ENCODE measurements at places on chromosomes 1 and 21.

- DNase-seq: no peak
These were observed 13.5 kb downstream of the ESPN start for GRCh38 chr1:6438047-6438525.

- DNase-seq: no peak
These were observed 2.0 kb downstream of the FCER1G start for GRCh38 chr1:161216945-161217712.

GRCh38 chr1:223815865-223816264 is 29.9 kb downstream of the TP53BP2 start:
- DNase-seq: no peak

GRCh38 chr1:54869173-54869851 is 17.7 kb downstream of the DHCR24 start:
- DNase-seq: no peak

DNA sequence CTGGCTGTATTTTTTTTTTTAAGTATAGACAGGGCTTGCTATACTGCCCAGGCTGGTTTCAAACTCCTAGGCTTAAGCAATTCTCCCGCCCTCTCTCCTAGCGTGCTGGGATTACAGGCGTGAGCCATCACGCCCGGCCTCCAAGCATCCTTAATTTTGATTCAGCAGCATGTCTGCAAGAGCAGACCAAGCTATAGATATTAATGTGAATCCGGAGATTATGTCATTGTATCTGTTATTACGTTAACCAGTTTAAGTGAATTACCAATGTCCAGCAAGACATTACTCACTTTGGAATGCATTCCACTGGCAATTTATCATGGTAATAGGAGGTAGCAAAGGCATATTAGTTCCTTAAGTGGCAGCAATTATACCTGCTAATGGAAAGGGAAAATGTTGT is 179.7 kb downstream of the CHRM3 start:
- DNase-seq: no peak

GRCh38 chr1:81954534-81955020 is 153.8 kb downstream of the ADGRL2 start:
- DNase-seq: no peak

- no peak for DNase-seq
These were observed 330.3 kb upstream of the SNX7 start for GRCh38 chr1:98331243-98331642.

- DNase-seq: no peak
These were observed 107.6 kb downstream of the DAB1 start for GRCh38 chr1:57316291-57316690.

- DNase-seq: no peak
These were observed 13.8 kb upstream of the AVPR1B start for GRCh38 chr1:206131037-206131436.

DNA sequence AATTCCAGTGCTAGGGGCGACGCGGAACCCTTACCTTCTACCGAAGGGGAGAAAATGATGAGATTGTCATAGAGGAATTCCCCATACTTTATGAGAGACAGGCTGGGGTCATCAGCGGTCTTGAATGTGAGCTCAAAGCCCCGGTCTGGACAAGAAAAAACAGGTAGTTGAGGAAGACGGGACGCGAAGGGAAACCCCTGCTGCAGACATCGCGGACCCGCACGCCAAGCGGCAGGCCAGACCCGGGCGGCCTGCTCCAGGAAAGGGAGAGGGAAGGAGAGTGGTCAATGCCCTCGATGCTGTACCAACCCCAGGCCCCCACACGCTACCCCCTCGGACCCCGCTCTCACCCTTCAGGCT is 342 bp downstream of the DDOST start:
- no peak for DNase-seq

DNA sequence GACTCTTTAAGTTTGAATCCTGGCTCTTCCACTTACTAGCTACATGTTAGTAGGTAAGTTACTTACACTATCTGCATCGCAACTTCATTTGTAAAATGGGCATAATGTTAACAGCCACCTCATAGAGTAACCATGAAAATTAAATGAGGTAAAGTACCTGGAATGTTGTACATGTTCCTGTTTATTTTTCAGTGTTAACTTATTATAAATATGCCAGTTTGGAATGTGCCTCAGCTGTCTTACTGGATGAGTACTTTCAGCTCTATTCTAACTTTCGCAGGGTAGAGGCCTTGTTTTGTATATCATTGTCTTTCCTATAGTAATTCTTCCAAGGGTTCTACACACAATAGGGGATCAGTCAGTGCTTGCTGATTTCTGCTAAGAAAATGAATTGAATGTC is 167.4 kb downstream of the DUSP10 start:
- no peak for DNase-seq

DNA sequence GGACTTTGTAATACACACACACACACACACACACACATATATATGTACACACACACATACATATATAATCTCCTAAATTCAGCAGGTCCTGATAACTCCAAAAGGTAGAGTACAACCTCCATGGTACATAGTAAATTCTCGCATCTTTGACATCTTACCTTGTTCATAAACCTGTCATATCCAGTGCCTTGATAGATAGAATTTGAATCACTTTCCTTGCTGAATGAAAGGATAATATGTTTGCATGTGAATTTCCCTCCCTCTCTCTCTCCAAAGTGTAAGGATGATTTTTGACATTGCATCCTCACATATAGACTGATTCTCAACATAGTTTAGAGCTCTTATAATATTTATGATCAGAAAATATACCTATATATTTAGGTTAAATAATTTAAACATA is 567.1 kb upstream of the ADGRL2 start:
- no peak for DNase-seq

- no peak for DNase-seq
These were observed 3.7 kb upstream of the NR1I3 start for GRCh38 chr1:161241682-161242081.

GRCh38 chr1:174726880-174727585 is 272.7 kb upstream of the CACYBP start:
- DNase-seq: no peak

- DNase-seq: no peak
These were observed 41.1 kb downstream of the COLGALT2 start for GRCh38 chr1:183996396-183996795.

GRCh38 chr21:15293240-15293639 is 228.4 kb upstream of the NRIP1 start:
- DNase-seq: no peak

GRCh38 chr1:107871687-107872395 is 93.1 kb downstream of the VAV3 start:
- DNase-seq: no peak

DNA sequence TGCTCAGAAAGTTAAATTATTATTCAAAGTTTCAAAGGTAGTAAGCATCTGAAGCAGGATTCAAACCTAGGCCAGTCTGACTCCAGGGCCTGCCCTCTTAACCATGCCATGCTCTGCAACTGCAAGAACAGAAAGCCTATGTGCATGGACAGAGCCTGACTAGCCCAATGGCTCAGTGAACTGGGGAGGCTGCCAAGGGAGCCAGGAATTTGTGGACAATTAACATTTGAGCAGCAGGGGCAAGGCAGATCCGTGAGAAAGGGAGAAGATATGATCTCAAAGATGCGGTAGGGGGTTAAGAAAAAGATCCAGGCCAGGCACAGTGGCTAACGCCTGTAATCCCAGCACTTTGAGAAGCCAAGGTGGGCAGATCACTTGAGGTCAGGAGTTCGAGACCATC is 6.5 kb upstream of the ATP1A4 start:
- DNase-seq: no peak

DNA sequence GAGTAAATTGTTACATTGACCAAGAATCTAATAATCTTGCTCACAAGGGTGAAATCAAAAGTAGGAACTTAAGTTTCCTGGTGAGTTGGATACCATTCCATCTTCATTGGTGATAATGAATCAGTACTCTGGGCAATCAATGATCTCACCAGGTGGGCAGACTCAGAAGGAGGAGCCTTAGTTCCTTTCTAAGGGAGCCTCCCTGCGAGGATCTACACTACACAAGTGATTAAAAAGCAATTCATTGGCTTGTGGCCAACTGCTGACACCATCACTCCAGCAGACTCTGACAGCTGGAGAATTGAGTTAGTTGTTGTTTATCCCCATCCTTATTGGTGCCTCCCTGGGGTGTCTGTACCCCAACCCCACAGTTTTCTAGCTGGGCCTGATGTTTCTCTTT is 84.1 kb upstream of the VANGL1 start:
- DNase-seq: no peak

- no peak for DNase-seq
These were observed 84.6 kb upstream of the BMP8A start for GRCh38 chr1:39406533-39407450.

- no peak for DNase-seq
These were observed 68.7 kb downstream of the TEX35 start for GRCh38 chr1:178581351-178582303.

GRCh38 chr1:36739703-36740289 is 257.1 kb upstream of the CSF3R start:
- no peak for DNase-seq

DNA sequence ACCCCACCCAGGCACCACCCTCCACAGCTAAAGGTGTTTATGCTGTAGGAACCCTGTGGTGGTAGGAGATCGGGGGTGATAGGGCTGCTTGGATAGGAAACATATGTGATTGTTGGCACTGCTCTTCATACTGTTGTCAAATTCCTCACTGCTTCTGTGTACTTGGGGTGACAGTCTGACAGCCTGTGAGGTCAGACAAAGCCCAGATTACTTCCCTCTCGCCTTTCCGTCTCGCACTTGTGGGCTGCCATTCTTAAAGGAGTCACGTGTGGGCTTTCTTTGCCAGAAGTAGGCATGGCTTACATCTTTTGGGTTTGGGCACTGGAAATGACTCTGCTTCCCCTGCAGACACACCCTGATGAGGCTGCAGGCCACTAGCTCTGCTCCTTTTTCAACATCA is 363.8 kb downstream of the DISC1 start:
- no peak for DNase-seq

DNA sequence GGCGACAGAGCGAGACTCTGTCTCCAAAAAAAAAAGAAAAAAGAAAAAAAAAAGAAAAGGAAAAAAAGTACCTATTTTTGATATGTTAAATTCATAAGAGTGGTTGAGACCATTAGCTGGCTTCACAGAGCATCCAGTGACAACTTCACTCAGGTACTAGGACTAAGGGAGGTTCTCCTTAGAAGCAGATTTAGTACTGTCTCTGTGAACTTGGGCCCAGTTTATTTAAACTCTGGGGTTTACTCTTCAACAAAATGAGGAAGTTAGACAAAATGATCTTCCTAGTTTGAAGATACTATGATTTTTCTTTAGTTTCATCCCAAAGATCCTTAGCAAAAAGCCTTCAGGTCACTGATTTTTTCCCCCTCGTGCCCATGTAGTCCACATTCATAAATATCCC is 21.2 kb downstream of the MACO1 start:
- DNase-seq: no peak

- DNase-seq: no peak
These were observed 157.9 kb downstream of the PEX14 start for GRCh38 chr1:10632691-10633090.

- no peak for DNase-seq
These were observed 33.6 kb upstream of the TRABD2B start for GRCh38 chr1:48030696-48031365.

- DNase-seq: no peak
These were observed 147.9 kb downstream of the MAGI3 start for GRCh38 chr1:113538225-113538624.

DNA sequence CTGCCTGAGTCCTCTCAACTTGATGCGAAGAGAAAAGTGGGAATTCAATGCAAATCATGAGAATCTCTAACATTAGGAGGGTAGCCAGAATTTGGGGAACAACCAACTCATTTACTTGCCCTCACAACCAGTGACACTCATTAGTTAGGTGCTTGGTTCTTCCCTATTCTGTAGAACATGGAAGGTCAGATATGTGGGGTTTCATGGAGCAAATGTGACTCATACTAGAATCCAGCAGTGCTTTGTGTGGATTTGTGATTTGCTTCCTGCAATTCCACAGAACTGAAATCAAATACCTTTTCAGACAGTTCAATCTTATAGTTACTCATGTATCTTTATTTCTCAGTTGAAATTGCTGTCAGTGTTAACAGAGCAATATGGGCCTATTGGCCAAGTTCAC is 6.9 kb upstream of the ETV3 start:
- no peak for DNase-seq

GRCh38 chr1:228490120-228491078 is 3.2 kb downstream of the RNF187 start:
- DNase-seq: no peak

GRCh38 chr1:85984636-85985035 is 171.9 kb downstream of the COL24A1 start:
- DNase-seq: no peak

DNA sequence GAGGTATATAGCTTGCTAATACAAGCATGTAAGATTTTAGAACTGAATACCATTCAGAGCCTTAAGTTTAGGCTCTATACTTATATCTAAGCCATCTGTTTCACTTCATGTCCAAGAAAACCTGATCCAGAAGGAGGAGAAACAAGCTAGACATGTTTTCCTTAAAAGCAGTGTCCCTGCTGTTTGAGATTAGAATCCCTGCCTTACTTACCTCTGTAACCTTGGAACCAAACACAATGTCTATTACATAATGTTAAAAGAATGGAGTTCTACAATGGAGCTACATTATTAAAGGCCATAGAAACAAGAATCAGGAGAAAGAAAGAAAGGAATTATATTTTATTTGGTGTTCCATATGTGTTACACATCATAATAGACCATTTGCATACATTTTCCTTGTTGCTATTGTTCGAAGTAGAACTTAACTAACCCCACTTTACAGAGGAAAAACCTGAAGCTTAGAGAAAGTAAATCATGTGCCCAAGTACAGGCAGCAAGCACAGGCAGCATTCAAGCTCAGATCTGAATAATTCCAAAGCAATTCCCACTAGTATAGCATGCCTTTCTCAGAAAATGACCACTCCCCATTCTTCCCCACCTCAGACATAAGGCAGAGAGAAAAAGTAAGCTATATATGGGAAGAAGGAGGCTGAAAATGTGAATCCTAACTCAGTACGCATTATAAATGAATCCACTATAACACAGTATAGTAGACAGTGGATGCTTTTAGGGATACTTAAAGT is 380.1 kb upstream of the SPAG17 start:
- DNase-seq: no peak

DNA sequence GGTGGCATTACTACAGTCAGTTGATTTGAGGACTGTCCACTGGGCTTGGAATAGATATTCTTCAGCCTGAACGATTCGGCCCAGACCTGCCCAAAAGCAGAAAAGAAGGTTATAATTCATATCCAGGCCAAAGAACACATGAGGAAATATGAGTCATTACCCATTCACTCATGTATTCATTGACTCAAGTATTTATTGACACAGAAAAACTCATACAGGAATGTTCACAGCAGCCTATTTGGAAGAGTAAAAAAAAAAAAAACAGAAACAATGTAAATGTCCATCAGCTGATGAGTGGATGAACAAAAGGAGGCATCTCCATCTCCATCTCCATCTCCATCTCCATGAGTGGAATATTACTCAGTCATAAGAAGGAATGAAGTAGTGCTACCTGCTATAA is 15.9 kb downstream of the ZMYND12 start:
- no peak for DNase-seq
